Amygdala (tissue), 56 donors: ENCODE measurements at places on chromosomes 6 and 20.

DNA sequence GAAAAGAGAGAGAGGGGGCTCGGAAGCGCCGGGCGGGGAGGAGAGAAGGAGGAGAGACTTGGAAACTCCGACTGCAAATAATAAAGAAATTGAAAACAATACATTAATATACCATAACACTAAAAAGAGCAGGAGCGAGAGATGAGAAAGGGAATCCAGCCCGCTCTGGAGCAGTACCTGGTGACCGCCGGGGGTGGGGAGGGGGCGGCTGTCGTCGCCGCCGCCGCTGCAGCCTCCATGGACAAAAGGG lies 338 bp downstream of the E2F3 start:
- no peak for DNase-seq

- no peak for DNase-seq
These were observed 36.1 kb upstream of the THBS2 start for GRCh38 chr6:169289619-169290339.

- DNase-seq: no peak
These were observed 649.2 kb upstream of the FLRT3 start for GRCh38 chr20:14986656-14987055.

GRCh38 chr6:46052479-46052878 lies 36.8 kb upstream of the CLIC5 start:
- DNase-seq: no peak
